WERI-Rb-1 (cell line): ENCODE measurements at places on chromosomes 6 and 20.
A peak's percentile ranks its signal among the peaks of the same experiment; 100 is the strongest.

DNA sequence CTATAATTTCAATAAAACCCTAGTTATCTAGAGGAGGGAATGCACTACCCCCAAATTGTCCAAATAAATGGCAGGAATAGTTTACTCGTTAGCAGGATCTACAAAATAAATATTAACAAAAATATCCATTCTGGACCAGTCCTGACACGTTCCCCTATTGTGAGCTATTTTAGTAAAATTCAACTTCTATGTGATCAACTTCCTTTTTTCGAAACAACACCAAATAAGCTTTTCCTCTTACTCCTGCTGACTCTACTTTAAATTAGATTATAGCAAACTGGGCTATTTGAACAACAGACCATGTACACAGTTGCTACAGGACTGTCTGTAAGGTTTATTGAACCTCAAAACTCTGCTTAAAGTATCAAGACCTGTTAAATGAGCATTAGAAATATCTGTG is 154.3 kb downstream of the IPCEF1 start:
- no peak for DNase-seq

- no peak for DNase-seq
Observed at GRCh38 chr6:105109955-105110895, 69.6 kb downstream of the POPDC3 start.

- DNase-seq = no peak
Observed at GRCh38 chr6:154298297-154298696, 58.3 kb downstream of the IPCEF1 start.

DNA sequence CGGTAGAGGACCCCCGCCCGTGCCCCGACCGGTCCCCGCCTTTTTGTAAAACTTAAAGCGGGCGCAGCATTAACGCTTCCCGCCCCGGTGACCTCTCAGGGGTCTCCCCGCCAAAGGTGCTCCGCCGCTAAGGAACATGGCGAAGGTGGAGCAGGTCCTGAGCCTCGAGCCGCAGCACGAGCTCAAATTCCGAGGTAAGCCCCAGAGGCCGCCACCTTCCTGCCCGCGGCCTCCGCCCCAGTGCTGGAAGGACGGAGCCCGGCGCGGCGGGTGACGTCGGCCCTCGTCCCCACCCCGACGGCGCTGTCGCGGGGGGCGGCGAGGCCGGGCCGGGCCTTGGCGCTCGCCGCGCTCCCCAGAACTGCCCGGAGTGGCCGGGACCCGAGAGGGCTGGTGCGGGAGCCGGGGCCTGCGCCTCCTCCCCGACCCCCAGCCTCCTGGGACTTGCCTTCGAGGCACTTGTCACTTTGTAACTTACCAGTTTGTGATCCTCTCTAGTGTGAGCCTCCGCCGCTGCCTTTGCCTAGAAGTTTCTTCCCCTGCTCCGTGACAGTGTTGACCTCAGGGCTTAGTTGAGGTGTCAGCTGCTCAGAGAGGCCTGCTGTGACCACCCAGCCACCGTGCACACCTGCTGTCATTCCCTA is 417 bp downstream of the VAPB start:
- peak; percentile 24 for DNase-seq

- peak; percentile 97 for DNase-seq
Observed at GRCh38 chr6:35318196-35319171, 20.9 kb downstream of the DEF6 start.

DNA sequence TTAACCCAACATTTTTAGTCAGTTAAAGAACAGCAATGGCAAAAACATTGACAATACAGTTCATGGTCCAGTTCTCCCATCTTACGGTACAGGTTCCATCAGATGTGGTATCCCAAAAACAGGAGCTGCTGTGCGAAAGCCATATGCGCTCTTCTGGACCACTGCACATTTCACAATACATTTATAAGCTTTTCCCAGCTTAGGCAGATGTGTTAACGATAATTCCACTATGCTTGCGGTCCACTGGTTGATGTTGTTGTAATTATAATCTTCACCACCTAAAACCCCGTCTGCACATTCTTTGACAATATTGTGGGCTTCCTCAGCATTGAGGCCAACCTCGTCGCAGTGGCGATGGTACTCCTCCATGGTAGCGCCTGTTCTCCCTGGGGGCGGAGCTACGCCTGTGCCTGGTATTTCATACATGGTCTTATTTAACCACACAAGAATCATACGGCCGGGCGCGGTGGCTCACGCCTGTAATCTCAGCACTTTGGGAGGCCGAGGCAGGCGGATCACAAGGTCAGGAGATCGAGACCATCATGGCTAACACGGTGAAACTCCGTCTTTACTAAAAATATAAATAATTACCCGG is 52.0 kb downstream of the BFSP1 start:
- DNase-seq = no peak

GRCh38 chr6:136341967-136342366 is 52.3 kb upstream of the BCLAF1 start:
- no peak for DNase-seq

DNA sequence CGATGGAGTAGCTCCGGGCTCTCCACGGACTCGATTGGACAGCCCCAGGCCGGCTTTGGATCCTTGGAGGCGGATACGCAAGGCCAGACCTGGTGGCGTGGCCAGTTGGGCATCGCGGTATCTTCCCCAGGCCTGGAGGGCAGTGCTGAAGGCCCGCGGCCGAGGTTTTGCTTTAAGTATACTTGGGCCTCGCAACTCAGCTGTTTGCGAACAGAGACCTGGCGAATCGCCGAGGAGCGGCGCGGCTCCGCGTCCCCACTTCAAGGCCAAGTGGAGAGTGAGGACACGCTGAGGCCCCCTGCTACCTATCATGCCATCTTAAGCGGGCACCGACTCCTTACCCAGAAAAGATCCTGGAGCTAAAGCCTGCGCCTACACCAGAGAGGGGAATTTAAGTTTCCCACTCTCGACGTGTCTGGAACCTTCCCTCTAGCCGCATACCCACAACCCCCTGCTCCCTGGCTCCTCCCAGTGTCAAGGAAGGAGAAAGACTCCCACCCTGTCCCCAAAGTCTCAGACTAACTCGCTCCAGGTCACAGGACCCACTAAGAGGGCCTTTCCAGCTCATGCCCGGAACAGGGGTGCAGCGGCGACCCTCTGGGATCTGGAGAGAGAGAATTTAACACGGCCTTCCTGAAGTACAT is 4.1 kb downstream of the LINC00237 start:
- DNase-seq = no peak

- no peak for DNase-seq
Observed at GRCh38 chr6:32854376-32855178, 585 bp downstream of the PSMB9 start.

DNA sequence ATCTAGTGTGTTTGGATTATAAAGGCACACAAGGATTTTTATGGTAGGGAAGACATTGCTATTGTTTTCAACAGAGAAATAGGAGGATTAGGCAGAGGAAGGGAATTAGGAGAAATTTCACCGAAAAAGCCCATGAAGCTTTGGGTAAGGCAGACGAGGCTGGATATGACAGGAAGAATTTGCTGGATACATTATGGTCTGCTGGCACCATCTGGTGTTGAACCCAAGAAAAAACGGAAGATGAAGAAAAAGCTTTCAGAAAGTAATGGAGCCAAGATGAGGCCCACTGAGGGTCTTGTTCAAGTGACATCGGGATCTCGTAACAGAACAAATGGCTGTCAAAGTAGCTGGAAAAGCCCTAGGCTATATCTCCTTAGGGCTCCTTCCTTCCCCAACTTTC is 56.5 kb downstream of the OR2J2 start:
- DNase-seq = no peak
